ENCODE measurements at places on chromosomes 6 and 20.

GRCh38 chr6:118632359-118632758 lies 19.0 kb downstream of the CEP85L start:
- no peak for DNase-seq

GRCh38 chr6:155880900-155881299 lies 425.3 kb upstream of the NOX3 start:
- no peak for DNase-seq

GRCh38 chr20:3046677-3047462 lies 1.0 kb downstream of the MRPS26 start:
- no peak for DNase-seq

DNA sequence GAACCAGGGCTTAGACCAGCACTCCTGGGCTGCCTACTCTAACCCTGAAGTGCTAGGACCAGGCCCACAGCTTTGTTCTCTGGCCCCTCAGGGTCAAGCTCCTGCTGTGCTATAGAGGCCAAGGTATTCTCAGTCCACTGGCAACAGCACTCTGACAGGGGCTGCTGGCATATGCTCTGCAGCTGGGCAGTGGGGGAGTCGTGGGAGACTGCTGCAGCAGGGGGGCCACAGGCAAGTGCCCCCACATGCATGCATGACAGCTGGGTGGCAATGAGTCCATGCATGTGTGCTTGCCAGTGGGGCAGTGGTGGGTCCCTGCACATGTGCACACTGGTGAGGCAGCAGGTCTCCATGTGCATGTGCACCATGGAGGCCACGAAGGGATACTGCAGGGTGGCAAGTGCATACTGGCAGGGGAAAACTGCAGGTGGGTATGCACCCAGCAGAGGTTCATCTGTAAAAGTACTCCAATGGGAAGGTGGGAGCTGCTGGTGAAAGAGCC lies 364.9 kb upstream of the IRAK1BP1 start:
- DNase-seq: no peak

DNA sequence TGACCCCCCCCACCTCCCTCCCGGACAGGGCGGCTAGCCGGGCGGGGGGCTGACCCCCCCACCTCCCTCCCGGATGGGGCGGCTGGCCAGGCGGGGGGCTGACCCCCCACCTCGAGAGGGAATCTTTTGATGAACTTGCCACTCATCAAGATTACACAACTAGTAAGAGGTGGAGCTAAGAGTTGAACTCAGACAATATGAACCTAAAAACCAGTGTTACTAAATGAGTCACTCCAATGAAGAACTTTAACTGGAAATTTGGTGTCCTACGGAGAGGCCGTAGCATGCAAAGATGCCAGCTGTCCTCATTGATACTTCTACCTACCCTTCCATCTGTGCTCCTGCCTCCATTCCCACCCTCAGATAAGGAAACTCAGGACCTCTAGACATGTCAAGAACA lies 42.8 kb downstream of the PFDN4 start:
- no peak for DNase-seq

- no peak for DNase-seq
Measured at GRCh38 chr6:147642458-147642857, 134.0 kb downstream of the SAMD5 start.

- no peak for DNase-seq
Measured at GRCh38 chr20:16418616-16419015, 154.6 kb downstream of the KIF16B start.

- no peak for DNase-seq
Measured at GRCh38 chr20:58511861-58512260, 3.3 kb downstream of the APCDD1L start.

DNA sequence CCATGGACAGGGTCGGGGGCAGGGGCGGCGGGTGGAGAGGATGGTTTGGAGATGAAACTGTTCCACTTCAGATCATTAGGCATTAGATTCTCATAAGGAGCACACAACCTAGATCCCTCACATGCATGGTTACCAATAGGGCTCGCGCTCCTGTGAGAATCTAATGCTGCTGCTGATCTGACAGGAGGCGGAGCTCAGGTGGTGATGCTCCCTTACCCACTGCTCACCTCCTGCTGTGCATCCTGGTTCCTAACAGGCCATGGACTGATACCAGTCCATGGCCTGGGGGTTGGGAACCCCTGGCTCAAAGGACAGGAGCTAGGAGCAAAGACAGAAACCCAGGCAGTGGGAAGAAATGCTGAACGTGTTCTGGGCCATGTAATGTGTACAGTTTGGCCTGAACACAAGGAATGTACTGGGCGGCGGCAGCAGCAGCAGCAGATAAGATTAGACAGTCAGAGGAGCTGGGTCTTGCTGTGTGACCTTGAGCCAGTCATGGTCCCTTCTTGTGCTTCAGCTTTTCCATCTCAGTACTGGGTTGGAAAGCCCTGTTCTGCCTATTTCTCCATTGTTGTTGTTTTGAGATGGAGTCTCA lies 4.7 kb upstream of the SPAG4 start:
- no peak for DNase-seq
